ENCODE measurements at places on chromosomes 12 and 14.

GRCh38 chr14:36981832-36982529 lies 190.4 kb downstream of the SLC25A21 start:
- DNase-seq, result no peak

DNA sequence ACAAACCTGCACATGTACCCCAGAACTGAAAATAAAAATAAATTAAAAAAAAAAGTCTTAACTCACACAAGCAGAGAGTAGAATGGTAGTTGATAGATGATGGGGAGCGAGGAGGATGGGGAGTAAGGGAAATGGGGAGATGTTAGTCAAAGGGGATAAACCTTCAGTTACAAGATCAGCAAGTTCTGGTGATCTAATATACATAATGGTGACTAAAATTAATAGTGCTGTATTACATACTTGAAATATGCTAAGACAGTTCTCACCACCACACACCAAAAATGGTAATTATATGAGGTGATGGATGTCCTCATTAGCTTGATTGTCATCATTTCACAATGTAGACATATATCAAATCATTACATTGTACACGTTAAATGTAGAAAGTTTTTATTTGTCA lies 3.2 kb upstream of the C12orf42 start:
- no peak for DNase-seq

GRCh38 chr12:125186471-125187147 lies 121.4 kb downstream of the AACS start:
- DNase-seq, result no peak

GRCh38 chr14:100591453-100592371 lies 4.5 kb upstream of the BEGAIN start:
- no peak for DNase-seq

- DNase-seq, result no peak
Observed at GRCh38 chr14:63276492-63277342, 42.0 kb downstream of the GPHB5 start.

GRCh38 chr12:106018286-106018685 lies 120.5 kb downstream of the NUAK1 start:
- DNase-seq, result no peak
